ENCODE measurements at places on chromosomes 7 and 10. TPM values are rescaled to one million over a fixed set of nuclear protein-coding genes. Genes with fewer than 3 reads are reported as not detected.

GRCh38 chr7:13841284-13841683 lies 148.2 kb downstream of the ETV1 start:
- no peak for DNase-seq

GRCh38 chr7:92560602-92561001 lies 29.6 kb downstream of the FAM133B start:
- no peak for DNase-seq

Gene GPR85
- 1.6 TPM for total RNA-seq

GRCh38 chr7:90173127-90173844 lies 19.0 kb downstream of the STEAP1 start:
- DNase-seq, result no peak

GRCh38 chr10:97195706-97196222 lies 10.0 kb upstream of the SLIT1 start:
- DNase-seq, result no peak

- no peak for DNase-seq
Observed at GRCh38 chr7:155084969-155085368, 14.8 kb downstream of the HTR5A start.

Gene NEUROG3
- total RNA-seq, result 0.43 TPM

Gene HOGA1
- total RNA-seq, result 0.36 TPM

GRCh38 chr10:89278034-89278535 lies 23.8 kb upstream of the IFIT2 start:
- no peak for DNase-seq

- no peak for DNase-seq
Observed at GRCh38 chr10:108905821-108906220, 1017.5 kb downstream of the XPNPEP1 start.

Gene LRRC4
- total RNA-seq, result 67.6 TPM

Gene TMEM176A
- 2.0 TPM for total RNA-seq

- no peak for DNase-seq
Observed at GRCh38 chr7:30166841-30167235, 32.1 kb downstream of the MTURN start.

GRCh38 chr10:68327889-68328786 lies 3.7 kb upstream of the HNRNPH3 start:
- DNase-seq, result no peak

- no peak for DNase-seq
Observed at GRCh38 chr7:150973571-150974451, 4.3 kb downstream of the KCNH2 start.

Gene EPHB4
- 84.5 TPM for total RNA-seq

Gene ITGB8
- 19.9 TPM for total RNA-seq

GRCh38 chr10:12978891-12979290 lies 22.6 kb downstream of the CCDC3 start:
- no peak for DNase-seq

GRCh38 chr7:954330-955238 lies at the start of gene ADAP1:
Gene ADAP1, minus strand, starts transcription at chr7:954680. Its CDS starts 203 bp downstream, at chr7:954477.
- DNase-seq, result peak; percentile 41

Gene SPDYE18
- not detected for total RNA-seq

GRCh38 chr10:112981553-112981952 lies 31.5 kb downstream of the TCF7L2 start:
- DNase-seq, result no peak

DNA sequence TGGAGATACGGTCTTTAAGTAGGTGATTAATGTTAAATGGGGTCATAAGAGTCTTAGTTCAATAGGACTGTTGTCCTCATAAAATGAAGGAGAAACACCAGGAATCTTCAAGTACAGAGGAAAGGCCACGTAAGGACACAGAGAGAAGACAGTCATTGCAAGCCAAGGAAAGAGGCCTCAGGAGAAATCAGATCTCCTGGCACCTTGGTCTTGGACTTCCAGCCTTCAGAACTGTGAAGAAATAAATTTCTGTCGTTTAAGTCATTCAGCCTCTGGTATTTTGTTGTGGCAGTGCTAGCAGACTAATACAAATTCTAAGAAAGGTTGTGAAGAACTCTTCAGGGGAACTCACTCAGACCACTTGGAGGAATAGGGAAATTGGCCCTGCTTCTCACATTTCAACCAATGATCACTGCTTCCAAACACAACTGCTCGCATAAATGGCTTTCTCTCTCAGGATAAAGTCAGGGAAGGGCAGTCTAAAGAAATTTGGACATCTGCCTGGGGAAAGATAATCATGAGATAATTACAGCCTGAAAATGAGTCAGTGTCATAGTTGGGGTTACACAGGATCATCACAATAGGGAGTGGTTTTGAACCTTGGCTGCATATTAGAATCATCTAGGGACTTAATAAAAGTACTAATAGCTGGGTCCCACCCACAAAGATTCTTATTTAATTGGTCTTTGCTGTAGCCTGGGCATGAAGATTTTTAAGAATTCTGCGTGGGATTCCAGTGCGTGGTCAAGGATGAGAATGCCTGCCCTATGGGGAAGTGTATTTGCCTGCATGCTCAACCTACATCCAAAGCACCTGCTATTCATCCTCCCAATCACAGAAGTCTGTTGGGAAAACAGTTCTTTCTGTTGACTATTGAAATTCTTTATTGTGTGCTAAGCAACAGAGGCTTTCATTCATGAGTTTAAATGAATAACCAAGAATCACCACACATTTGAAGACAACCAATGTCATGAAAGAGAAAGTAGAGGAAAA lies 310.6 kb upstream of the PLXDC2 start:
- DNase-seq, result no peak

GRCh38 chr10:30829901-30830300 lies 200.3 kb upstream of the LYZL2 start:
- DNase-seq, result no peak

Gene METTL27
- 2.3 TPM for total RNA-seq

All from neural crest cell (in vitro differentiated cells).